Activated naive CD8-positive, alpha-beta T cell treated with anti-CD3 and anti-CD28 coated beads, Interleukin-2, amount 50 U/mL, for 24 hours (primary cell): ENCODE measurements at places on chromosomes 5 and 9.
A peak's percentile ranks its signal among the peaks of the same experiment; 100 is the strongest.

DNA sequence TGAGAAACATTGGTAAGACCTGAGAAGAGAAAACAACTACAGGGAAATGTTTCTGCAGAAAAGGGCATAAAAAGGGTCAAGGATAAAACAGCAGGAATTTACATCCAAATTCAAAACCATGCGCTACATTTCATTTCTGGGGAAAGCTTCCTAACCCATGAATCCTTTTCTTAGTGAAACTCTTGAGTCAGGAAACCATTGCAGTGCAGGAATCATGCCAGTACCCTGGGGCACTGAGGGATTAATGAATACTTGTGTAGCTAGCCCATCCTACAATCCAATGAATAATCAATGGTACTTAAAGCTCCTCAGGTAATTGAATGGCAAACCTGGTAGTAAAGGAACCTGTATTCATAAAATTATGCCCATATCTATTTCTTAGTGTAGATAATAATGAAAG, 580.5 kb downstream of the TLE1 start:
- no peak overlapping the region for H3K27ac ChIP-seq
- peaks cover 13% of the 10 kb centered on the region for H3K4me1 ChIP-seq
- peaks cover 7% of the 10 kb centered on the region for H3K27me3 ChIP-seq
- no peaks in the 10 kb centered on the region for H3K36me3 ChIP-seq

DNA sequence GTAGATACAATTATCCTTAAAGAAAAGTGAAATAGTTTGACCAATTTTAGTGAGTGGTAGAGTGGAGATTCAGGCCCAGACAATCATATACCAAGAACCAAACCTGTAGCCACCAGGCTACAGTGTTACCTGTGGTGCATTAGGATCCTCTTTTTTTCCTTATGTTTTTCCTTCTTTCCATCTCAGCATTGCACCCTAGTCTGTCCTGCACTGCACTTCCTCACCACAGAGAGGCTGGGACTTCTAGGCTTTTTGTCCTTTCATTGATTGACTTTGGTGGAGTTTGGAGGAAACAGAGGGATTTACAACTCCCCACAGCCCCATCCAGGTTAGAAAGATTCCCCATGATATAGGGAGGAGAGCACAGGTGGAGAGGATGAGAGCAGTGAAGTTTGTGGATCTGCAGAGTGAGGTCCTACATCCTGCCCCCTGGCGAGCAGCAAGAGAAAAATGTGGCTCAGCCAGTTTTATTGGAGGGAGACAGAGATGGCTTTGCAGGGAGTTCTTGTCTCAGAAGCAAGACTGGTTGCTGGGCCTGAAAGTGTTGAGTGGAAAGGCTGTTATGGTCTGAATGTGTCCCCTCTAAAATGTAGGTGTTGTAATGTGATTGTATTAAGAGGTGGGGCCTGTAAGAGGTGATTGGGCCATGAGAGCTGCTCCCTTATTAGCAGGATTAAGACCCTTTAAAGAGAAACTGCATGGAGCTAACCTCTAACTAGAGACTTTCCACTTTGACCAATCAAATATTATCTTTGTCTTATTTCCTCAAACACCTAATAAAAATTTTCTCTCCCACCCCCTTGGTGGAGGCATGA, 36.2 kb downstream of the KIF4B start:
- H3K27me3 ChIP-seq = peaks cover 8% of the 10 kb centered on the region
- no peak for DNase-seq
- no peaks in the 10 kb centered on the region for H3K4me1 ChIP-seq
- H3K27ac ChIP-seq = no peak overlapping the region
- H3K36me3 ChIP-seq = no peaks in the 10 kb centered on the region

GRCh38 chr5:174503086-174503460, 221.3 kb upstream of the MSX2 start:
- H3K4me3 ChIP-seq = no peak overlapping the region
- peaks cover 1% of the 10 kb centered on the region for H3K27me3 ChIP-seq
- no peak for DNase-seq
- H3K36me3 ChIP-seq = no peaks in the 10 kb centered on the region

DNA sequence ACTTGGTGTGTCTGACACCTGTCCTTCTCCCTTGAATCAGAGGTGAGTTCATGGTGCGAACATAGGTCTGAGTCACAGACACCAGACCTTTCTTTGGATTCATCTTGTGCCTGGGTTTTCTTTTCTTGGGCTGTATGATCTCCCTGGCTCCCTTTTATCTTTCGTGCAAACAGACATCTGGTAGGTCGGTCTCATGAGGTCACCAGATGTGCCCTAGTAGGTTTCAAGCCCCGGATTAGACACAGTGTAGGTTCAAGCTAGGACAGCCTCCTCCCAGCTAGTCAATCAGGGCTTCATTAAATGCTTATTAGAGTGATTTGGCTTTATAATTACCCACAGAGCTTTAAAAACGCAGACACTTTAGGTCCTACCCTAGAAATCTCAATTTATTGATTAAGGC, 106.0 kb upstream of the MYO10 start:
- H3K36me3 ChIP-seq = no peaks in the 10 kb centered on the region
- no peak overlapping the region for H3K27ac ChIP-seq
- no peak for DNase-seq
- no peaks in the 10 kb centered on the region for H3K4me1 ChIP-seq
- H3K4me3 ChIP-seq = no peak overlapping the region
- H3K27me3 ChIP-seq = peaks cover 2% of the 10 kb centered on the region

DNA sequence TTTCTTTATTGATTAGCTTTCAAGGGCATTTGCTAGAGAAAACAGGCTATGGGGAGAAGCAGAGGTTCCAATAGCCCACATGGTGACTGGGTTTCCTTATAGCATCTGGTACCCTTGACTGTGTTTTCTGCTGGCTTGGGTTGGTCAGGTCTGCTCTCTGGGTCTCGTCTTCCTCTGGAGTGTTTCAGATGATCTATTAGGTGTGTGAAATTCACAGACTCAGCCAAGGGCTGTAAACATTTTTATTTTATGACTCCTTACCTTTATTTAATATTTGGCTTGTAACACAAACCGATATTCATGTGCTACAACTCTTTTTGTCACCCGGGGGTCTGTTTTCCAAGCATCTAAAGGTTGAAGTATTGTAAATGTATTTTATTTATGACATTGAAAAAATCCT, 338.9 kb downstream of the GADD45G start:
- no peak for DNase-seq
- peaks cover 10% of the 10 kb centered on the region for H3K4me1 ChIP-seq
- H3K36me3 ChIP-seq = no peaks in the 10 kb centered on the region

GRCh38 chr5:136235321-136235720, 42.4 kb upstream of the SMIM32 start:
- no peaks in the 10 kb centered on the region for H3K36me3 ChIP-seq
- H3K4me3 ChIP-seq = no peak overlapping the region
- no peaks in the 10 kb centered on the region for H3K4me1 ChIP-seq
- H3K27ac ChIP-seq = no peak overlapping the region
- H3K27me3 ChIP-seq = peaks cover 3% of the 10 kb centered on the region
- no peak for DNase-seq

- no peaks in the 10 kb centered on the region for H3K4me1 ChIP-seq
- no peak overlapping the region for H3K27ac ChIP-seq
- H3K4me3 ChIP-seq = no peak overlapping the region
- no peak for DNase-seq
- H3K36me3 ChIP-seq = no peaks in the 10 kb centered on the region
- peaks cover 6% of the 10 kb centered on the region for H3K27me3 ChIP-seq
Observed at GRCh38 chr5:53397845-53398244, 82.6 kb upstream of the FST start.

DNA sequence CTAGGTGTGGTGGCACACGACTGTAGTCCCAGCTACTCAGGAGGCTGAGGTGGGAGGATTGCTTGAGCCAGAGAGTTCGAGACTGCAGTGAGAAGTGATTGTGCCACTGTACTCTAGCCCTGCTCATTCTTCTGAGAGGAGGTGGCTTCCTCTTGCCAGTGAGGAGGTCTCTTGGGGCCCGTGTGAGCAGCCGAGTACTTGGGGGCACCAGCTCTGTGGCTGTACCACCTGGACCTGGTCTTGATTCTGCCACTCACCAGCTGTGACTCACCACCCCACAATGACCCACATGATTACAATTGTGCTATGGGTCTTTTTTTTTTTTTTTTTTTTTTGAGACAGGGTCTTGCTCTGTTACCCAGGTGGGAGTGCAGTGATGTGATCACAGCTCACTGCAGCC, 18.0 kb upstream of the CRB2 start:
- H3K27ac ChIP-seq = peak overlapping the region; percentile 40
- peak; percentile 39 for DNase-seq
- no peaks in the 10 kb centered on the region for H3K27me3 ChIP-seq

GRCh38 chr9:121648172-121648571, 3.3 kb upstream of the DAB2IP start:
- H3K4me1 ChIP-seq = peaks cover 16% of the 10 kb centered on the region
- DNase-seq = no peak
- H3K36me3 ChIP-seq = no peaks in the 10 kb centered on the region
- peaks cover 34% of the 10 kb centered on the region for H3K27me3 ChIP-seq
- no peak overlapping the region for H3K4me3 ChIP-seq

GRCh38 chr9:104915049-104915448, 12.9 kb downstream of the ABCA1 start:
- no peak overlapping the region for H3K4me3 ChIP-seq
- H3K36me3 ChIP-seq = no peaks in the 10 kb centered on the region
- H3K27ac ChIP-seq = no peak overlapping the region
- no peak for DNase-seq

DNA sequence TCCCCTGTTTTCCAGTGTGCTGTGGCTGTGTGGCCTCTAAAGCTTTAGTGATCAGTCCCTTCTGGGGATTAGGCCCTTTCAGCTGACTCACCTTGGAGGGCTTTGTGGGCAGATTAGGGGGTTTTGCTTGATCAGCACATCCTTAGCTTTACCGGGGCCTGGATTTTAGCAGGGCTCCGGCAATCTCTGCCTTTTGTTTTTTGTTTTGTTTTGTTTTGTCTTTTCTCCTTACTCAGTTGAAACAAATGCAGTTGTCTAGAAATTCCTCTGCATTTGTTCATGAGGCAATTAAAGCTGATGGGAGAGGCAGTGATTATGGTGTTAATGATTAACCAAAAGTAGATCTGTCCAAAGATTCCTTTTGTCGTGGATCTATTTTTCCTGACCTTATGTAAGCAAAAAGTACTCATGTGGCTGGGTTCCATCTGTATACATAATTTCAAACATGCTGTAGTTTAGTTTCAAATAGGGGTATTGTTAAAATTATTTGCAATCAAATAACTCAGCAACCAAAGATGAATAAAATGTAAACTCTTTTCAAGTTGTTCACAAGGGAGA, 5.2 kb upstream of the TDRD7 start:
- H3K4me3 ChIP-seq = no peak overlapping the region
- H3K27me3 ChIP-seq = peaks cover 24% of the 10 kb centered on the region
- H3K36me3 ChIP-seq = no peaks in the 10 kb centered on the region
- H3K4me1 ChIP-seq = peaks cover 3% of the 10 kb centered on the region
- no peak overlapping the region for H3K27ac ChIP-seq

DNA sequence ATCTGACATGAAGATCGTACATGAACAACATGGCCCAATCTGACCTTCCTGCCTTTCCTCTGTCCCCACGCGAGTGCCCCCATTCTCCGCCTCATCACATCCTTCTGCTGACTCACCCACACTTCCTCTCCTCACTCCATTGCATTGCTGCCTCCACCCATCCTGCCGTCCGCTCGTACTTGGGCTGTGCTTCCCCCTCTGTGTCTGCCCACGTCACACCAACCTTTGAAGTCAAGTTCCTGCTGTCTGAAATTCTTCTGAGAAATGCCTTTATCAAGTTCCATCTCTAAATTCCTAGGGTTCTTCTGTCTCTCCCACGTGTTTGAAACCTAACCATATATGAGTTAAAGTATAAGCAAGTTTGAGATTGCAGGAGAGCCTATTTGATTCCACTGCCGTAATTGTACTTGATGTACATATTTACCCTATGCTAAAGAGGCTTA, 18.0 kb upstream of the STARD4 start:
- peak overlapping the region; percentile 94 for H3K27ac ChIP-seq
- no peaks in the 10 kb centered on the region for H3K27me3 ChIP-seq
- peaks cover 2% of the 10 kb centered on the region for H3K36me3 ChIP-seq

- H3K27ac ChIP-seq = no peak overlapping the region
- H3K27me3 ChIP-seq = peaks cover 9% of the 10 kb centered on the region
- H3K36me3 ChIP-seq = no peaks in the 10 kb centered on the region
- DNase-seq = no peak
- no peaks in the 10 kb centered on the region for H3K4me1 ChIP-seq
Observed at GRCh38 chr5:61734966-61735365, 402.9 kb downstream of the ZSWIM6 start.

- H3K27ac ChIP-seq = no peak overlapping the region
- H3K4me3 ChIP-seq = no peak overlapping the region
- peaks cover 21% of the 10 kb centered on the region for H3K36me3 ChIP-seq
- H3K27me3 ChIP-seq = no peaks in the 10 kb centered on the region
Observed at GRCh38 chr5:133952729-133953567, 15.5 kb downstream of the C5orf15 start.

- H3K27me3 ChIP-seq = no peaks in the 10 kb centered on the region
- H3K27ac ChIP-seq = no peak overlapping the region
- peaks cover 8% of the 10 kb centered on the region for H3K4me1 ChIP-seq
- peak overlapping the region; percentile 24 for H3K4me3 ChIP-seq
Observed at GRCh38 chr5:139543423-139543991, 17.6 kb upstream of the UBE2D2 start.

GRCh38 chr5:139701056-139701741, 53.0 kb downstream of the CXXC5 start:
- peaks cover 16% of the 10 kb centered on the region for H3K27me3 ChIP-seq
- H3K27ac ChIP-seq = no peak overlapping the region
- peaks cover 48% of the 10 kb centered on the region for H3K4me1 ChIP-seq
- H3K36me3 ChIP-seq = no peaks in the 10 kb centered on the region

GRCh38 chr5:104018299-104018698, 455.7 kb upstream of the NUDT12 start:
- no peak overlapping the region for H3K4me3 ChIP-seq
- H3K27ac ChIP-seq = no peak overlapping the region
- H3K4me1 ChIP-seq = no peaks in the 10 kb centered on the region
- no peaks in the 10 kb centered on the region for H3K36me3 ChIP-seq

DNA sequence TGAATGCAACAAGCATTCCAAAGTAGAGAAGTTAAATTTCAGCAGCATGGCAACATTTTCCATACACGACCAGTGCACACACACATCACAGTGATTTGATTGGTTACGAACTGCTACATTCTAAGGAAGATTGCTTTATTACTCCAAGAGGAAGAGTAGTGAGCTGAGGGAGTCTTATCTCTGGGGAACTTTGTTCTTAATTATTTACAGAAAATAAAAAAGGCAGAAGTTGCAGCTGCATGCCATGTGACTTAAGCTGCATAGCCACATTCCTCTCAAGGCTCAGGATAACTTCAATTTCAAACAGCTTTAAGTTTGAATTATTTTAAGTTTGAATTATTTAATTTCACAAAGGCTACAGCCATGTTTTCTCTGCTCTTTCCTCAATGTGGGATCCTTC, 71.6 kb upstream of the HSPB3 start:
- no peak for DNase-seq
- H3K27me3 ChIP-seq = peaks cover 2% of the 10 kb centered on the region
- H3K4me1 ChIP-seq = peaks cover 15% of the 10 kb centered on the region
- H3K27ac ChIP-seq = no peak overlapping the region

- DNase-seq = no peak
- H3K36me3 ChIP-seq = peaks cover 3% of the 10 kb centered on the region
- H3K4me3 ChIP-seq = no peak overlapping the region
- H3K4me1 ChIP-seq = peaks cover 15% of the 10 kb centered on the region
- no peaks in the 10 kb centered on the region for H3K27me3 ChIP-seq
Observed at GRCh38 chr9:129021091-129021490, 7.0 kb downstream of the SH3GLB2 start.

- no peak overlapping the region for H3K4me3 ChIP-seq
- no peaks in the 10 kb centered on the region for H3K4me1 ChIP-seq
- H3K27ac ChIP-seq = no peak overlapping the region
- DNase-seq = no peak
Observed at GRCh38 chr5:91976451-91976850, 593.3 kb upstream of the ARRDC3 start.

GRCh38 chr5:88875341-88876234, 7.4 kb downstream of the MEF2C start:
- H3K4me1 ChIP-seq = peaks cover 6% of the 10 kb centered on the region
- H3K4me3 ChIP-seq = no peak overlapping the region
- no peaks in the 10 kb centered on the region for H3K36me3 ChIP-seq
- H3K27me3 ChIP-seq = peaks cover 36% of the 10 kb centered on the region
- H3K27ac ChIP-seq = no peak overlapping the region
